Tibial nerve (tissue), 4 donors: ENCODE measurements at places on chromosomes 7 and 10. TPM values are rescaled to one million over a fixed set of nuclear protein-coding genes. Genes with fewer than 3 reads are reported as not detected.

FKBP6 gene
- total RNA-seq = not detected

NPTX2 gene
- total RNA-seq = 24.5 TPM

ZRANB1 gene
- total RNA-seq = 22.2 TPM

PLCE1 gene
- 30.6 TPM for total RNA-seq

C10orf62 gene
- total RNA-seq = 1.2 TPM

FXYD4 gene
- total RNA-seq = not detected

CALN1 gene
- 0.22 TPM for total RNA-seq

CFTR gene
- total RNA-seq = not detected

ZNF775 gene
- total RNA-seq = 13.6 TPM

KLLN gene
- 2.2 TPM for total RNA-seq

ARHGEF35 gene
- total RNA-seq = 4.4 TPM

PDE6C gene
- not detected for total RNA-seq

XPNPEP1 gene
- total RNA-seq = 57.7 TPM
